Stimulated activated CD8-positive, alpha-beta memory T cell treated with anti-CD3 and anti-CD28 coated beads, Interleukin-2, amount 100 ng/mL, for 1 hour (primary cell): ENCODE measurements at places on chromosomes 5 and 9.

DNA sequence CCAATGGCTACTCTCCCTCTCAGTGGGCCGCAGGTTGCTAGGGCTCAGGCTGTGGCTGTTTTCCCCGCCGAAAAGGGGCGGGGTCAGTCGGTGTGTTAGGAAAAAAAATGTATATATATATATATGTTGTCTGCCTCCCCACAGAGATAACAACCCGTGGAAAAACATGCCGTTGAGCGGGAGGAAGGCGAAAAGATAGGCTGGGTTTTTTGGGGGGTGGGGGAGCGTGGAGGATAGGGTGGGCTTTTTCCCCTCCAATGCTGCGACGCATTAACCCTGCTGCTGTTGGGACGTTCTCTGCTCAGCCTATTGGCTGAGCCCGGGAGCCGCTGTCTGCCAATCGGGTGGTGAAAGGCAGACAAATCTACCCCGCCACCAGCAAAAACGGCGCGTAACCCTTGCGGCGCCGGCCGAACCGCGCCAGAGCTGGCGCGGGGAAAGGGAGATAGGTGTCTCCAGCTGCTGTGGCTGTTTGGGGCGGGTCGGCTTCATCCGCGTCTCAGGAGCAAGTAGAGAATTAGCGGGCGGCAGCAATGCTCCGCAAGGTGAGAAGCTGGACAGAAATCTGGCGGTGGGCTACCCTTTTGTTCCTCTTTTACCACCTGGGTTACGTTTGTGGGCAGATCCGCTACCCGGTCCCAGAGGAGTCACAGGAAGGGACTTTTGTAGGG lies at the start of gene PCDHGC4:
Gene PCDHGC4, plus strand, starts transcription at position 390 of the 671 bp plus-strand sequence. Its CDS starts 144 bp downstream, at position 534.
- DNase-seq = no peak

GRCh38 chr5:20649966-20650365 lies 662.0 kb upstream of the CDH18 start:
- no peak for DNase-seq

GRCh38 chr5:87113861-87114260 lies 153.8 kb upstream of the RASA1 start:
- DNase-seq = no peak

GRCh38 chr9:70609542-70610286 lies 195.3 kb upstream of the KLF9 start:
- DNase-seq = no peak

DNA sequence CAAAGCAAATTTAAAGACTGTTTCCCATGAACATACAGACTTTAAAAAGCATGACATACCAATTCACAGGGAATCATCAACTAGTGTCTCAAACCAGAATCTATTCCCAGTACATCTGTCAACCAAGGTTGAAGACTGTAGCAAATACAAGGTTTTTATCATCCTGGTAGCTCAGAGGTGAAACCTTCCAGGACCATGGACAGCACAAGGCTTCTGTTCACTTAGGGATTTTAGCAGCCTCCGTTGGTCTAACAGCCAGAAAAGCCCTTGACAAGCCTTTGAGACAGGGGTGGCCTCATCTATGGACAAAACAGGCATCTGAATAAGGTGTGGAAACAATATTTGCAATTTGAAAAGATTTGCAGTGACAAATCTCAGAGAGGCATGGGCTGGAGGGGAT lies 119.0 kb downstream of the TRIM32 start:
- DNase-seq = no peak

DNA sequence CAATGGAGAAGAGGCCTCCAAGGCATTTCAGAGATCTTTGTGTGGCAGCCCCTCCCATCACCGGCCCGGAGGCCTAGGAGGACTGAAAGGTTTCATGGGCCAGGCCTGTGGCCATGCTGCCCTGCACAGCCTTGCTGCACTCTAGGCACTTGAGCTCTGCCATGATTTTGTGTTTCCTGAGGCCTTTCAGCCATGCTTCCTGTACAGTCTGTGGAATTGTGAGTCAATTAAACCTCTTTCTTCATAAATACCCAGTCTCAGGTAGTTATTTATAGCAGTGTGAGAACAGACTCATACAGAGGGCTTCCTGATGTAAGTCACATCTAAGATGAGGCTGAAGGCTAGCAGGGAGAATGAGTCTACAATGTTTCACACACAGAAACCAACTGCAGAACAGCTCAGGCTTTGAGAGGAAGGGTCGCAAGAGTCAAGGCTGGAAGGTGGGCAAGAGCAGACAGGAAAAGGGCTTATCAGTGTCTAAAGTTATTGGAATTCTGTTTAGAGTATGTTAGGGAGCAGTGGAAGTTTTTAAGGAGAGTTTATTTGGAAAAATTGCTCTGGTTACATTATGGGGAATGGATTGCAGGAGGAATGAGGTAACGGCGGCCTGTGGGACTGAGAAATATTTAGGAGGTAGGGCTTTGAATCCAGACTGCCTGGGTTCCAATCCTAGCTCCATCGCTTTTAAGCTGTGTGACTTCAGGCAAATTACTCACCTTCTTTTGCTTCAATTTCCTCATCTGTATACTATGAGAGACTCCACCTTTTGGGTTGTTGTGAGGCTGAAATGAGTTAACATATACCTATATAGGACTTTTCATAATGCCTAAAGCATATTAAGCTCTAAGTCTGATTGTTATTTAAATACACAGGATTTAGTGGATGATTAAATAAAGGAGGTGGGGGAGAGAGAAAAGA lies 291.2 kb downstream of the CWC27 start:
- DNase-seq = no peak

GRCh38 chr5:174223355-174223754 lies 177.8 kb downstream of the NSG2 start:
- DNase-seq = no peak

DNA sequence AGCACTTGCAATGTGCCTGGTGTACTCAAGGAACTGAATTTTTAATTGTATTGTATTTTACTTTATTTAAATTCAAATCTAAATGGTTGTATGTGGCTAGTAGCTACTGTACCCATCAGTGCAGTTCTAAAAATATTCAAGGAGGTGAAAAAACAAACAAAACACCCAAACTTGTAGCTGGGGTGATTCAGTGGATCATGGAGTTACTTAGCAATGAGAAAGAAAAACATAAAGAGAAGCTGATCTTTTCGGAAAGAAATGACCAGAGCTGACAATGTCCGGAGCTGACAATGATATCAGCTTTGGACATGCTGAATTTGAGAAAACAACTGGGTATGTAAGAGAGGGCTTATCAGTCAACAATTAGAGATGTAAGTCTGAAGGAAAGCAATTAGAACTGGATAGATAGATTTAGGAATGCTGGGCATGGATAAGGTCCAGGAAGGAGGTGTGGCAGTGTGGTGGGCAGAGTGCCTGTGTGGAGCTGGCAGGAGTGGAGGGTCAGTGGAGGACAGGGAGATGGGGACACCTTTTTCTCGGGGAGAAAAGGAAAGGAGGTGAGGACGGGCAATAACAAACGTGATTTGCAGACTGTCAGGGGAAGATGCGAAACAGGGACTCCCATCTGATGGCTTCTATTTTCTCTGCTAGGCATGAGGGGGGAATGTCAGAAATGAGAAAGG lies 113.2 kb downstream of the DCP2 start:
- DNase-seq = no peak

DNA sequence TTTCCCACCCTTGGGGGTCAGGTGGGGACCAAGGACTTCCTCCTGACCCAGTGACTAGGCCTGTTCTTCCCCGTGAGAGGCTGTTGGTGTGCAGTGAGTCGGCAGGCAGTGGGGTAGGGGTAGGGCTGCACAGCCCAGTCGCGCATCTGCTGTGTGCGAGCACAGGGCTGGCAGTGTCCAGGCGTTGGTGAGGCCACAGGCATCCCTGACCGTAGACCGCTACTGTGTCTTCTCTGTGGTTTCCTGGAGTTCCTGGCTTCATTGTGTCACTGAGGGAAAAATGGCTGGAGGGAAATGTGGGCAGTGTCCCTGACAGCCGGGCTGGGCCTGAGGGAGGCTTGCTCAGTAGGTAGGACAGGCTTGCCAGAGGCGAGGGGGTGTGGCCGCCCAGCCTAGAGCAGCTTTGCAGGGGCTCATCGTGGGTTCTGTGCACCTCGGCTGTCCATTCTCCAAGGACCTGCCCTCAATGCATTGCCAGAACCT lies 95.4 kb downstream of the CACNA1B start:
- DNase-seq = no peak

DNA sequence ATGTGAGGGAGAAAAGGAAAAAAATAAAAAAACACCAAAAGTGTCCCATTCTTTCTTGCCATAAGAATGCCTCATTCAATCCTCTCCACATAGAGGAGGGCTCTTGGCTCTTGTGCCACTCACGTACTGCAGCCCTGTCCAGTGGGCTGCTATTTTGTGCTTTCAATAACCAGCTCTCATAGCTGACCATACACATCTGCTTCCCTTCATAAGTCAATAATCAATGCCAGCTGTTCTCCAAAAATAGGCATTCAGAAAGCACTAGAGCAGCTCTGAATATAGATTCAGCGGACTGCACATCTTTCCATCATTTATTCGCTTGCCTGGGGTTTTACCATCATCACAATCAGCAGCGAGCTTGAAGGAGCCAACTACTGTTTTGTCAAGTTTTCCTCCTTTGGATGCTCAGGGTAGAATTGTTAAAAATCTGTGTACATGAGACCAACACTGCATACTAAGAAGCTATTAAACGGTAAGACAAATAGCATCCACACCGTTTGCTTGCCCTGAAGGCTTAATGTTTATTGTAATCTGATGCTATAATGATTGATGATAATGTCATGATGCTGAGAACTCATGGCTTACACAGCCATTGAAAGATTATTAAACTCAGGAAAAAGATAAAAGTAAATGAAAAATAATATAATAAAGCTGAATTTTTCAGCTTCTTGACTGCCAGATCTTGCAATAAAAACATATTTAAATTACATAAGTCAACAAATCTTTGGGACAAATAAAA lies 80.0 kb downstream of the OXCT1 start:
- DNase-seq = no peak

DNA sequence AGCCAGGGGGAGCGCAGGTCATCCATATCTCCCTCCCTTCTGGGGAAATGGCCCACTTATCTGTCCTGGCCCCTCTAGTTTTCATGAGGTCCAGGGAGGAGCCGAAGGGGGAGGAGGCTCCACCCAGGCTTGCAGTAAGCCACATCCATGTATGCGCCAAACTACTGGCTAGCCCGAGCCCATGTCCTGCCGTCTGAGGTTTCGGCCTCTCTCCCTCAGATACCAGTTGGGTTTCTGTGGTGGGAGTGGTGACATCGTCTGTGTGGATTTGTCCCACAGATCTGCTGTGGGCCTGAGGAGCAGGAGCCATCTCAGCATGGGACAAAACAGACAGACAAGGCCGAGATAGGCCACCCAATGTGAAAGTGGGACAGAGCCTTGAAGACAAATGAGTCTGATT lies 78.3 kb upstream of the ORM1 start:
- DNase-seq = no peak

GRCh38 chr5:109350537-109351270 lies 59.1 kb downstream of the PJA2 start:
- no peak for DNase-seq

DNA sequence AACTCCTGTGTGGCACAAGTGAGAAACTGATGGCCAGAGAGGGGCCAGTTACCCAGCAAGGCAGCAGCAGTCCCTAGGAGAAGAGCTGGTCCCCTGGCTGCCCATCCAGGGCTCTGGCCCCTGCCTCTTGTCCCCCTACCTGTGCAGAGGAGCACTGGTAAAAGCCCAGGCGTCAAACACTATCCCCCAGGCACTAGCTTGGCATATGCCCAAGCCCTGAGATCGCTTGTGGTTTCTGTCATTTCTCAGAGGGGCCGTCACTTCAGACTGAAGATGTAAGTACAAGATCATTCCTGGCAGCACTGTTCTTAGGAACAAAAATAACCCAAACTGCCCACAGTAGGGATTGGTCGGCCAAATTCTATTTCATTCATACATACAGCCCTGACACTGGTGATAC lies 53.9 kb downstream of the COL15A1 start:
- DNase-seq = no peak

DNA sequence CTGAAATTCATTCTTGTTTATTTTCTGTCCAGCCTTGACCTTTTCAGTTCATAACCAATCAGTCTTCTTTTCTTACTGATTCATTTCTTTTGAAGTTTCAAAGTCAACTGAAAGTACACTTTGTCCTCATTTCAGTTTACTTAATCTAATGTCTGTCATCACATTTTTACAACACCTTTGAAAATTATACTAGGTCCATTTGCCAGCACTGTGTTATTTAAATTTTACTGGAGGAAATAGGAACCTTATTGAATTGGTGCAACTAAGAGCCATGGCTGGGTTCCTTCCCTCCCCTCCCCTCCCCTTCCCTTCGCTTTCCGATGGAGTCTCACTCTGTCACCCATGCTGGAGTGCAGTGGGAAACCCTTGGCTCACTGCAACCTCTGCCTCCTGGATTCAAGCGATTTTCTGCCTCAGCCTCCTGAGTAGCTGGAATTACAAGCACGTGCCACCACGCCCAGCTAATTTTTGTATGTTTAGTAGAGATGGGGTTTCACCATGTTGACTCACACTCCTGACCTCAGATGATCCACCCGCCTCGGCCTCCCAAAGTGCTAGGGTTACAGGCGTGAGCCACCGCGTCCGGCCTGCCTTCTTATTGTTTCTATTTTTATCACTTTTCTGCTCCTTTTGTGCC lies 6.3 kb downstream of the RMI1 start:
- DNase-seq = no peak

DNA sequence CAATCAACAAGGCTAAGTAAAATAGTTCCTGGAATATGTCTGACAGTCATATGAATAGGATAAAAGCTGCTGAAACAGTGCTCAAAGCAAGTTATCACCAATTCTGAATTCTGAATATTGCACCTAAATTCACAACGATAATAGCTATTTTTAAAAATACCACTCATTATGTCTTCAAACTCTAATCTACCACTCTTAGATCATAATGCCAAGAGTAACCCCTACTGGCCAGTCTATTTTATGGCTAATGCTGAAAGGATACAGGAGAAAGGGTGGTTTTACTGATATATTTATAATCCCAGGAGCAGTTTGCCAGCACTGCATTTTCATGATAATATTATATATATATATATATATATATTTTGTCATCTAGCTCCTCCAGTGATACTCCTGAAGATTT lies 232.8 kb downstream of the PDE4D start:
- no peak for DNase-seq
